ENCODE measurements at places on chromosomes 13 and 19.

DNA sequence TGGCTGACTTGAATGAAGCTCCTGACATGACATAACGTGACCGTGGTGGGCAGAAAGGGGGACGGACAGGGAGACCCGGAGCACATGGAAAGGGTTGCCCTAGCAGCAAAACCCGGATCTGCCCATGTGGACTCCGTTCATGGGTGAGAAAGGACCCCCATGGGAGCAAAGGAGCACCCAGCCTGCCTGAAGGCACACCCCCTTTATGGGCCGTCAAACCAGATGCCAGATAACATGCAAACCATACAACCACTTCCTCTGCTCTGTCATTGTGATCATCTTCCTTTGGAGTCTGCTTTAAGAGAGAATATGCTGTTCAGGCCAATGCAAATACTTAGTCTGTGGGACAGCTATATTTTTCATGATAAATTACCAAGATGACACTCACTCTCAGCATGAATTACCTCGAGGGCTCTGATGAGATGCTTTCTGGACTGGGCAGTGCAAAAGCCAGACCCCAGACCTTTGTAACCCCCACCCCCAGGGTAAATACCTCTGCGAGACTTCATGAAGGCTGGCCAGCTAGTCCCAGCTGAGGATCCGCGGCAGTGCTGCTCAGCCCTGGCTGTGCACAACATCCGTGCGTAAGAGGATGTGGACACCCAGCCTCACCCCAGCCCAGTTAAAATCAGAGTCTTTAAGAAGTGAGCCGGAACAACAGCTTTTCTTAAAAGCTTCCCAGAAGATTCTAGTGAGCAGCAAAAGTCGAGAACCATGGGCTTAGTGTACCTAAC, 126.6 kb downstream of the USP12 start:
- DNase-seq = no peak

DNA sequence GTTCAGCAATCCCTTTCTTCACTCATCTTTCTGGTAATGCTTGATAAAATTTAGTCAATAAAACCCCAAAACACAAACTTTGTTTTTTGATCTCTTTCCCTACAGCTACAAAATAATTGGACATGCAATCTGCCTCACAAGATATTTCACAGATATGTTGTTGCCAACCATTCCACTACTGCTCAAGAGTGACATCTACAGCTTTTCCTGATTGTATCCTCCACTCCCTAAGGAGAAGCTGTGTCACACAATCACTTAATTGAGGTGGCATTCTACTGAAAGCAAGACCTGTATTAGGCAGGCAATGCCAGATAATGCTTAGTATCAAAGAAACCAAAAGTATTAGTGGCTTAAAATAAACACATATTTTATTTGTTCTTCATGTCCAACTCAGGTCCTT, 1646.2 kb upstream of the SPRY2 start:
- peak; percentile 12 for DNase-seq

DNA sequence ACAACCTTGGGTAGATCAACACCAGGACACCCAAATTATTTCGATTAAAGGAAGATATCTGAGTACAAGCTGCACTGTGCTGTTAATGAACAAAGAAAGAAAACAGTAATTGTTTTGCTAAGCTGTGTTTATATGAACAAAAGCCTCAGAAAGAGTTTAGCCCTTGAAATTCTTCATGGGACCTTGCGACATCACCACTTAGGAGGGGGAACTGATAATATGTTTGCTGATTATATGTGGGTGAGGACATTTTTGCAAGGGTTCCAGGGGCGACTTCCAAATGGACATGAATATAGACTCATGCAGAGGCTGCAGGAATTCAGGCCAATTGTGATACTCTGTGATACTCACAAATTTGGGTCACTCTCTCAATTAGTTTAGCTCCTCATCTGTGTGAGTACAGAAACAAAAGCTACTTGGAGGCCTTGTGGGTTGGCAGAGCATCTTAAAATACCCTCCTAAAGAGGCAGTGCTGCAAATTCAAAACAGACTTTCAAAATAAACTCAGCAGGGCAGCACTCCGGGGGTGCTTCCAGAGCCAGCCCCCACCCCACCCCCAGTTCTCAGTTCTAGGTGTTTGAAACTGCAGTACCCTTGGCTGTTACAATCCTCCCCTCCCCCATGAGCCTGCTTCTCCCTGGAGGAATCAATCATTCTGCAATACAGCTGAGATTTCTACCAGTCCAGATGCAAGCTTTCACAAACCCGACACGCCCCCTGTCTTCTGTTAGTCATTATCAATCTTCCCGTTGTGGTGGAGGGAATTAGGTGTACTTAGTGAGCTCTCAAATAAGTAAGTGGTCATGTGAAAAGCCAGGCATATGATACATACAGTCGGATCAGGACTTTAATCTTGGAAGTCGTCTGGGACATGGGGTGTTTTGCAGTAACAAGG, 97.0 kb upstream of the MBNL2 start:
- DNase-seq = no peak

GRCh38 chr13:48901781-48902180, 73.9 kb upstream of the FNDC3A start:
- no peak for DNase-seq

GRCh38 chr13:99514801-99515200, 13.5 kb downstream of the TM9SF2 start:
- DNase-seq = no peak

DNA sequence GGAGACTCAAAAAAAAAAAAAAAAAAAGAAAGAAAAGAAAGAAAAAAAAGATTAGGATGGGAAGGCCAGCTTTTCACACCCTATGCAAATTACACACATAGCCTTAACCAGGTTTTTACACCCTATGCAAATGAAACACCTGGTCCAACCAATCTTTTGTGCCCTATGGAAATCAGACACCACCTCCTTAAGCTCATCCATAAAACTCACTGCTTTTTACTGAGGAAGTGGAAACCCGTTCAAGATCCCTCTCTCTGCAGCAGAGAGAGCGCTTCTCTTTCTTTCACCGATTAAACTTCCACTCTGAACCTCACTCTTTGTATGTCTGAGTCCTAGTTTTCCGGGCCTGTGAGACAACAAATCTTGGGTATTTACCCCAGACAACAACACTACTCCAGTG, 25.3 kb upstream of the HOMER3 start:
- DNase-seq = no peak

- no peak for DNase-seq
Measured at GRCh38 chr13:46675016-46675415, 121.9 kb downstream of the ESD start.

GRCh38 chr13:98537306-98537705, 39.6 kb downstream of the STK24 start:
- DNase-seq = no peak

DNA sequence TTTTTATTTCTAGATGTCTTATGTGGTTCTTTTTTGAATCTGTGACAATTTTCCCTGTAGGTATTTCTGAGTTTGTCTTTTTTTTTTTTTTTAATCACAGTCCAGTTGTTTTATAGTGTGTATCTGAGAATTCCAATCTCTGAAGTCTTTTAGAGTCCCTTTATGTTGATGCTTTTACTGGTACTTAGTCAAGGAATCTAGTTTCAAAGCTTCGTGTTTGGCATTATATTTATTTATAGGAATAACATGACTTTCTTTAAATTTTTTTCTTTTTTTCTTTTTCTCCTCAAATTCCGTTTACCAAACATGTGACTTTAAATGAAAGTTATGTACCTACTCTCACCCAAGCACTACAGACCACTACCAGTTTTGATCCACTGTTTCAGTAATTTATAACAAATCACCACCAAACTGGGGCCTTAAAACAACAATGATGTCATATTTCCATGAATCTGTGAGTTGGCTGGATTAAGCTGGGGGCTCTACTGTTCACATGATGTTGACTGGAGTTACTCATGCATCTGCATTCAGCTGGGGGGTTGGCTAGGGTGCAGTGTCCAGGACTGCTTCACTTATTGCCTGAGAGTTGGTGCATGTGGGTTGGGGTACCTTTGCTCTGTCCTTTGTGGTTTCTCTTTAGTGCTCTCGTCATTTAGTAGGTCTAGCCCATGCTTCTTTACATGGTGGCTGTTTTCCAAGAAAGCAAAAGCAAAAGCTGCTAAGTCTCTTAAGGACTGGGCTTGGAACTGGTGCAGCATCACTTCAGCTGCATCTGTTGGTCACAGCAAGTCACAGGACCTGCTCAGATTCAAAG, 22.3 kb downstream of the KCTD4 start:
- DNase-seq = peak; percentile 57

DNA sequence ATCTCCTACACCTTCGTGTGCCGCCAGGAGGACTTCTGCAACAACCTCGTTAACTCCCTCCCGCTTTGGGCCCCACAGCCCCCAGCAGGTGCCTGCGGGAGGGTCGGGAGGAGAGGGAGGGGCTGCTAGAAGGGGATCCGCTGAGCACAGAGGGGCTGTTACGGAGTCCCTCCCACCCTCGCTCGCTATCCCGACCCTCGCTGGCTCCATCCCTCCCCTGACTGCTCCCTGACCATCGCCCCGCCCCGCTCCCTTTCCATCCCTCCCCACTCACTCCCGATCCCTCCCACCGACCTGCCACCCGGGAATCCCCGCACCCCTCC, 780 bp downstream of the CD177 start:
- DNase-seq = no peak

DNA sequence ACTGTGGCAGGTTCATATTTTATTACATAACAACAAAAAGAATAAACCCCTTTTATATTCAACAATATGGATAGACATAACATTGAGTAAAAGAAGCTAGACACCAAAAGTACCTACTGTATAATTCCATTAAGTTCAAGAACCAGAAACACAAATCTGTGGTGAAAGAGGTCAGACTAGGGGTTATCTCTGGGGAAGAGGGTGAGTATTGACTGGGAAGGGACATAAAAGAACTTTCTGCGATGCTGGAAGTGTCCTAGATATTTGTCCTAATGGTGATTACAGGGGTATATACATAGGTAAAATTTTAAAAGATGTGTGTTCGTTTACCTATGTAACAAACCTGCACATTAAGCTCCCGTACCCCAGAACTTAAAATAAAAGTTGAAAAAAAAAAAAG, 103.0 kb downstream of the SUCLA2 start:
- no peak for DNase-seq

DNA sequence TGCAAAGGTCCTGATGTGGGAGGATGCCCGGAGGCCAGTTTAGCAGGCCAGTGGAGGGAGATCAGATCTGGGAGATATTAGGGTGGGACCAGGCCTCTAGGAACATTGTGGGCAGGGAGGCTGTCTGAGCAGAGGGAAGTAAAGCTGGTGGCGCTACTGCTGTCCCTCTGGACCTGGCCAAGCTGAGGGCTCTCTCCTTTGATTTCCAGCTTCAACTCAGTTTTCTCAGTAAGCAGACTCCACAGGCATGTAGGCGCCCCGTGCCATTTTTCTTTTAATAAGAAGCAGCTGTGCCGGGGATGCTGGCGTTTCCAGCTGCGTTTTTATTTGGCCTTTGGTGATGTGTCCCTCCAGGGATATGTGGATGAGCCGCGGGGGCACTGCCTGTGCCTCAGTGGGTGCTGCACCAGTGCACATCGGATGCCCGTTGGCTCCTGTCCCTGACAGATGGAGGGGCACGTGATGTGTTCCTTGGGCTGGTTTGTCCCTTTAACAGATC, 6.7 kb downstream of the DNM2 start:
- DNase-seq = no peak

DNA sequence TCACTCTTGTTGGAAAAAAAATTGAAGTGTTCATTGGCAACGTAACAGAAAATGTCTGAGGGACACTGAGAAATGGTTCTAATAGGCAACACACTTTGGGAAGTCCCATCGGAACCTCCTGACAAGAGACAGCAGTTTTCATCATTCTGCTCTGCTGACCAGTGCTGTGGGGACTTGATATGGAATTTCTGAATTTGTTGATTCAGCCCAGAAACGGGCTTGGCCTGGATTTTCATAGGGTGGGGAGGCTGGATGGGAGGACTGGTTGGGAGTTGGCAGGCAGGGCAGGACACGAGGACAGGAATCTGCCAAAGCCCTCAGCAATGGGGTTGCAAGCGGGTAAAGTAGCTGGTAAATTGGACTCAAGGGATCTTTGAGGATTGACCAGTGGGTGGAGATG, 96.5 kb downstream of the DCT start:
- no peak for DNase-seq

DNA sequence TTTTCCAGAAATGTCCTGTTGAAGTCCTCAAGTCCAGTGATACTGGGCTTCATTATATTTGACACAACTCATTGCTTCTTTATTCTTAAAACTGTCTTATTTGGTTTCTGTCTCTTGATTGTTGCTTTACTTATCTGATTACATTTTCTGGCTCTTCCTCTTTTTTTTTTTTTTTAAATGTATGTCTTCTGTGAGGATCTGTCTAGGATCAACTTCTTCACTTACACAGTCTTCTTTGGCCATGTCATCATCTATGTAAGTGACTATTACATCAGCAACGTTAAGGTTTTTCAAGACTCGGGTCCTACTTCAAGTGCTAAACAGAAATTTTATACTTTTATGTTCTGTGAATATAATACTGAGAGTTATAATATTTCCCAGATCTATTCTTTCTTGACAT, 162.1 kb downstream of the PDS5B start:
- no peak for DNase-seq

- DNase-seq = no peak
Measured at GRCh38 chr19:8481201-8481600, 21.2 kb downstream of the PRAM1 start.

DNA sequence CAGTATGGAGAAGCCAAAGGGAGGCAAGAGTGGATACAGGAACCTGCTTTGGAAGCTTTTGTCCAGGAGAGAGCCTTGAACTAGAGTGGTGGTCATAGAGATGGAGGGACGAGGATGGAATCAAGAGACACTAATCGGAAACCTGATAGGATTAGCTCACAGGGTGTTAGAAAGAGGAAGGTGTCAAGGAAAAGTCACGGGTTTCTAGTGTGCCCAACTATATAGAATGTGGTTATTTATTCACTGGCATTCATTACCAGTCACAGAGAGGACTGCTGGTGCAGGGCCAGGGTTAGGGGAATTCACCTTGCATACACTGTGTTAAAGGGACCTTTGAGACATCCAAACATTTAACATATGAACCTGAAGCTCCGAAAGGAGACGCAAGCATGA, 43.4 kb upstream of the URAD start:
- no peak for DNase-seq

DNA sequence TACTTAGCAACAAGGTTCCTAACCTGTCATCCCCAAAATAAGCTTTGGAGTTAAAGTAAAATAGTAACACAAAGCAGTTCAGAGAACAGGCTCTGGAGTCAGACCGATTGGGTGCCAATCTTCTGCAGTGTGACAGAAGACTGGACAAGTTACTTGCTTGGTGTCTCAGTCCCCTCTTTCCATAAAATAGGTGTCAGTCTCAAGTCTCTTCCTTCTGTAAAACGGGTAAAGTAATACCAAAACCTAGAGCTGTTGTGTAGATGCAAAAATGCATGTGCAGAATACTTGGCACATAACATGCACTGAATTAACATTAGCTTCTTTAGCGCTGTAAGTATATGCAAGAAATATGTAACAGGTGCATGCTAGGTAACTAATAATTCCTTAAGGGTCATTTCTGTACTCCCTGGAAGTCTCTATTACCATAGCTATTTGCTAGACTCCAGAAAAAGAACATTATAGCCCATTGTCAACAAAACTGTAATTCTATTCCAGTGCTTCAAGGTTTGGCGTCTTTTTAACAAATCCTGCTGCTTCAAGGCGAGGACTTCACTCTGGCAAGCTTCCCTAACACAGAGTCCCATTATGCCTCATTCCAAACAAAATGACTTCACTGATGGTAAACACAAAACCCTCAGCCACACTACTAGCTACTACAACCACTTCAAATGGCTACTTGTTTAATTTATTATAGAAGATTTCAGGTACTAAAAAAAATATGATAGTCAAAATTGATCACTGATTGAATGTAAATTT, 32.8 kb downstream of the ELF1 start:
- no peak for DNase-seq

Measured in umbilical cord (tissue), 2 donors.